ENCODE measurements at places on chromosomes 7 and 10.
A peak's percentile ranks its signal among the peaks of the same experiment; 100 is the strongest.

DNA sequence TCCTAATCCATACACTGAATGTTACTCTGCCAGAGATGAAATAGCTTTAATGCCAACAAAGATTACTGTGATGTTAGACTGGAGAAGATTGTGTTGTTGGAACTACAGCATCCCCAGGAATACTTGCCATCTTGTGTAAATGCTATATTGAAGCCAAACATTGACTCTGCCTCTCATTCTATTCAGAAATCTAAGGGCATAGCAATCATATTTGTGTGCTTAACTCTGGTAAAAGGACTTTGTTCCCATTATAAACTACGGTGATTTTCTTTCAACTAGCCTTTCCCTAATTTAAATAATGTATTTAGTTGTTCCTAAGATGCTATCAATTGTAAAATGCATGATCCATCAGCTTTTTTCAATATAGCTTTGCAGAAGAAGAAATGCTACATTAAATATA lies 498.4 kb upstream of the LRRN3 start:
- no peak for DNase-seq

GRCh38 chr7:100914879-100915447 lies 19.3 kb upstream of the ACHE start:
- DNase-seq, result no peak

- DNase-seq, result no peak
These were observed 75.4 kb upstream of the PPP1R3C start for GRCh38 chr10:91708174-91708861.

DNA sequence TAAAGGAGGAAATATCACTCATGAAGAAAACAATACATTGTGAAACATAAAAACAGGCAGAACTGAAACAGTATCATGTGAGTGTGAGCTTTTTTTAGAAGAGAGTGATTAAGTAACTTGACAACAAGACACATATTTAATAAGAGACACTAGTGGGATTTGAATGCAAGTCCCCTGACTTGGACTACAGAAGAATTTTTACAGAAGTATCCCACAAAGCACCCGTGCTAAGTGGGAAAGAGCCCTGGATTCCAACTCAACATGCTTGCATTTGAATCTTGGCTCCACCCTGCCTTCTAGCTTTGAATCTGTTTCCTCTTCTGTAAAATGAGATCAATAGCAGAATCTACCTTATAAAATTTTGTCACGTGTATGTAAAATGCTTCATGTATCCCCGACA lies 166.2 kb downstream of the ZNF365 start:
- DNase-seq, result no peak

DNA sequence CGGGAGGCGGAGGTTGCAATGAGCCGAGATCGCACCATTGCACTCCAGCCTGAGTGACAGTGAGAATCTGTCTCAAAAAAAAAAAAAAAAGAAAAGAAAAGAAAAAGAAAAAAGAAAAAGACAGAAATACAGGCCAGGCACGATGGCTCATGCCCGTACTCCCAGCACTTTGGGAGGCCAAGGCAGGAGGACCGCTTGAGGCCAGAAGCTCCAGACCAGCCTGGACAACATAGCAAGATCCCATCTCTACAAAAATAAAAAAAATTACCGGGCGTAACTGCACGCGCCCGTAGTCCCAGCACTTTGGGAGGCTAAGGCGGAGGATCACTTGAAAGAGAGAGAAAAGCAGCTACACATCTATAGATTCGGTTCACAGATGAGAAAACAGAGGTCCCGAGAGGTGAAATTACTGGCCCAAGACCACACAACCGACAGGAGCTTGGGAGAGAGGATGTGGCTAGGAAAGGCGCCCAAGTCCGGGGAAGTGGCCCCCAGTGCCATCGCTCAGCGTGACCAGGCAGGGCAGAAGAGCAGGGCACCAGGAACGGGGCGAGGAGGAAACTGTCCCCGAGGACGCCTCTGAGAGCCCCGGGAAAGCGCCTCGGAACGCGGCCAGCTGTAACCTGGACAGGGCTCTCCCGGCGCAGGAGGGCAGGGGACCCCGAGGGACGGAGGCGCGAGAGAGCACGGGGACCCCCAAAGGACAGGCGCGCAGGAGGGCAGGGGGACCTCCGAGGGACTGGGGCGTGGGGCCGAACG lies 612 bp downstream of the SNX8 start:
- DNase-seq, result no peak

DNA sequence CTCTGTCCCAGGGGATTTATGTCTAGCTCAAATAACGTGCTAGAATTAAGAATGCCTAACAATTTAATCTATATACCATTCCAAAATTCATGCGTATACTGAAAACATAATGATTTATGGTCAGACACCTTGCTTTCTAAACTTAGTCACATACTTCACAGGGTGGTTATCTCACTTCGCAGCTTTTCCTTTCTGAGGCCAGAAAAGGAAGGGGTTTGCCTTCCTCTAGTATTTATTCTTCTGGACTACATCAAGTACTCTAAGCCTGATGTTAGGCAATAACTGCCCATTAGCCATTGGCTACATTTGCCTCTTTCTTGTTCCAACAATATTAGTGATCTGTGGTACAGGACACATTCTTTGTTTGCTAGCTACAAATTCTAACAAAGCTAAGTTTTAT lies 72.6 kb upstream of the FHIP2A start:
- no peak for DNase-seq

DNA sequence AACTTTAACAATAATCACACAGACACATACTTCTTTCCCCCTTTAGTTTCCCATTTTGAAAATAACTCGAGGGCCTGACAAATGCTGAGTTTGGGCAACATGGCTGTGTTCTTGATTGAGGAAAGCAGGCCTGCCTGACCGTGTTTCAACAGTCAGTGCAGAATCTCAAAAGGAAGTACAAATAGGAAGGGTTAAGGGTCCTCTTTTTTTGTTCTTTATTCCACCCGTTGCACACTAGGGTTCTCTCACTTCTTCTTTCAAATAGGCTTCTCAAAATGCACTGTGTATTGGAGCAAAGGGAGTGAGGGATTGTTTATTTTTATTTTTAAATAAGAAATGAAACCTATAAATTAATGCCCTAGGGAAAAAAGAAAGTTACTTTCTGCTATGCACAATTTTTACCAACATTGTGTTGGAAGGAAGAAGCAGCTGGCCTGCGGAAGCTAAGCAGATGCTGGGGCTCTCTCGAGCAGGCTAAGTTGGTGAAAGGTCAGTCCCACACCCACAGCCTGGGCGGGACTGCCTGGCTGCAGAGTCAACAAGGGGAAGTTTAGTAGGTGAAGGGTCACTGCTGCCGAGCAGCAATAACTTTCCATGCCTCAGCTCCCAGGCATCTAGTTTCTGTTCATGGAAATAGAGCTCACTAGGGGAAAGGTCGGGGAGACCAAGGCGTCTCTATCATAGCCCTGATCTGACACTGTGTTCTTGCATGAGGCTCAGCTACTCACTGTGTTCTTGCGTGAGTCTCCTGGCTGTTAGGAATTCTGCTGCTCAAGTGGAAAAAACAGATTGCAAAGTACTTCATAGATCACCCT lies 12.2 kb upstream of the PDK4 start:
- peak; percentile 97 for DNase-seq

DNA sequence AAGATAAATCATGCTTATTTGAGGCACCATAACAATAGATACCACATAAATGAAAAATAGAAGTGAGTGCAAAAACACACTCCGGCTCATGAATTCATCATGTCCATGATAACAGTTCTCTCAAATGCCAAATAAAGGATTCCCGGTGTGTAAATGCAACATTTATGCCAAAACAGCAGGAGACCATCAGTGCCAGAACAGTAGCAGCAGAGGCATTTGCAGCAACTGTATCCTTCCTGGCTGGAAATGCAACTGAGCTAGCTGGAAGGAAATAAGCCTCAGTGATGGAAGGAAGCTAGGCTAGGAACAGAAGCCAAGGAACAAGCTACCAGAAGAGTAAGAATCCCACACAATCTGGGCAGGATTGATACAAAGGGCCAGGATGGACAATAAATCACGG lies 79.9 kb upstream of the THSD7A start:
- no peak for DNase-seq
